ENCODE measurements at places on chromosomes 1 and 21.

GRCh38 chr1:53328541-53329499 is 950 bp upstream of the LRP8 start:
- no peak for DNase-seq

GRCh38 chr1:101166583-101167120 is 70.2 kb upstream of the S1PR1 start:
- DNase-seq, result no peak

DNA sequence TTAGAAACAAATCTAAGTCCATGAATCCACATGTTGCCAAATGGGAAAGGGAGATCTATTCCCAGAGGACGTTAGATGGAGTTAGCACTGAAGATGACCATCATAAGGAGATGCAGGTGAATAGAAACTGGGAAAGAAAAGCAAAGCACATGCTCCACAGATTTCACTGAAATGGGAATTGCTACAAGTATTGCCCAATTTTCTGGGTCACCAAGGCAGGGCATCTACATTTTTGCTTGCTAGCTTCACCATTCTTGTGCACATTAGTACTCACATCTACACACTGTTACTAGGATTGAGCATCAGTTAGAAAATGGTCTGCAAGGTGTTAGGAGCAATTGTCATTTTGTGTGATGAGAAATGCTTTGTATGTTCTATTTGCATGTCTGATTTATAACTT is 99.1 kb downstream of the JAK1 start:
- no peak for DNase-seq

- no peak for DNase-seq
These were observed 109.0 kb downstream of the CACNA1E start for GRCh38 chr1:181592255-181592859.

GRCh38 chr1:41366455-41367287 is 5.4 kb downstream of the FOXO6 start:
- no peak for DNase-seq

DNA sequence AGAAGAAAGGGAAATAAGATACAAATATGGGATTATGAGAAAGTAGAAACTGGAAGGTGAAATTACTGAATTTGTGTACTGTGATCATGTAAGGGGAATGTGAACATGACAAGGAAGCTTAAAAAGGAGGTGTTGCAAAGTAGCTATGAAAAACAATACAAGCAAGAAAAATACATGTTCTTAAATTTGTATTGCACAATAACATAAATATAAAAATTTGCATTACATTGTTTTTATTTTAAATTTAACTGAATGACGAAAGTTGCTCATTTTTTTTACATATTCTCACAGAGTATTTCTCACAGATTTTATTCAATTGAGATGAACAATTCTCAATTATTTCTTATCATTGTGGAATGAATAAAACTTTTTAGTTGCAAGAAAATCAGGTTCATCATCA is 874.8 kb downstream of the AMY1C start:
- DNase-seq, result no peak

DNA sequence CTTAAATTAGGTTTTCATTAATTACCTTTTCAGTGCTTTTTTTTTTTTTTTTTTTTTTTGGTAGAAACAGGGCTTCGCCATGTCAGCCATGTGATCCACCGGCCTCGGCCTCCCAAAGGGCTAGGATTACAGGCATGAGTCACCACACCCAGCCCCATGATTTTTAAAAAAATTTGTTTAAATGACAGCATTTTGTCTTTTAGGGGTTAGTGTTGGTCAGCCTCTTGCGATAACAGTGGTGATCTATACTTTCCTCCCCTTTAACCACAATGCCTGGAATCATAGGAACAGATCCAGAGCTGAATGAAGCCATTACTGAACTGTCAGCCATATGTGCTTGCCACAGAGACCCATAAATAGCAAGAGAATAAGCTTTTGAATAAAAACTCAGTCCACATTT is 73.9 kb downstream of the CACHD1 start:
- DNase-seq, result no peak

DNA sequence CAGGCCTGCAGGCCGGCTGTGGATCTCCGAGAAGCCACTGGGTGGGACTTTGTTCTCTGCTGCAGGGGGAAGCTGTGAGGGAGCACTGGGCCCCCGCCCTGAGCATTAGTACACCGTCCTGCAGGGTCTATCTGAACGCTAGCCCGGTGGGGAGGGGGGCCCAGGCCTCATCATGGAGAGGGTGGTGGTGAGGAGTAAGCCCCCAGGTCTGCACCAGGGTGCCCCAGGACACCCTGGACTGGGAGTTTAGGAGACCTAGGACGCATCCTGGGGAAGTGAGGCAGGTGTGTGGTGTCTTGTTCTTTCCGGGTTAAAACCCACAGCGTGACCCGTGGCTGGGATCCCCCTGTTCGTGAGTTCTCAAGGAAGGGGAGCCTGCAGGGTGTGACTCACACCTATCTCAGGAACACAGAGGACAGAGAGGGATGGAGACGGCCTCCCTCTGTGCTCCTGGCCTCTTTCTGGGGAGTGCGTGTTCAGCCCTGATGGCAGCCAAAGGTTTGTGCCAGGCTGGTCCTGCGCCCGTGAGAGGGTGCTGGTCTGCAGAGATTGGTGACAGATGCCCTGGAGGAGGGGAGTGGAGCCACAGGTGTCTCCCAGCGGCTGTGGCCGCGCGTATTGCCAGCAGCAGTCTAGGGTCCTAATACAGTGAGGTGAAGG is 44.8 kb downstream of the AGPAT3 start:
- DNase-seq, result no peak

- no peak for DNase-seq
These were observed 617.1 kb upstream of the PTBP2 start for GRCh38 chr1:96104506-96104905.

DNA sequence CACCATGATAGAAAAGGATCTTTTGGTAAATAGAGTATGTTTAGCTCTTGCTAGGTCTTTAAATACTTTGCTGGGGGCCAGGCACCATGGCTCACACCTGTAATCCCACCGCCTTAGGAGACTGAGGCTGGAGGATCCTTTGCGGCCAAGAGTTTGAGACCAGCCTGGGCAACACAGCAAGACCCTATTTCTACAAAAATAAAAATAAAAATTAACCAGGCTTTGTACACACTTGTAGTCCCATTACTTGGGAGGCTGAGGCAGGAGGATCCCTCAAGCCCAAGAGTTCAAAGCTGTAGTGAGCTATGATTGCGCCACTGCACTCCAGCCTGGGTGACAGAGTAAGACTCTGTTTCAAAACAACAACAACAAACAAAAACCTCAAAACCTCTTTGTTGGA is 1.1 kb upstream of the KCNE2 start:
- no peak for DNase-seq

DNA sequence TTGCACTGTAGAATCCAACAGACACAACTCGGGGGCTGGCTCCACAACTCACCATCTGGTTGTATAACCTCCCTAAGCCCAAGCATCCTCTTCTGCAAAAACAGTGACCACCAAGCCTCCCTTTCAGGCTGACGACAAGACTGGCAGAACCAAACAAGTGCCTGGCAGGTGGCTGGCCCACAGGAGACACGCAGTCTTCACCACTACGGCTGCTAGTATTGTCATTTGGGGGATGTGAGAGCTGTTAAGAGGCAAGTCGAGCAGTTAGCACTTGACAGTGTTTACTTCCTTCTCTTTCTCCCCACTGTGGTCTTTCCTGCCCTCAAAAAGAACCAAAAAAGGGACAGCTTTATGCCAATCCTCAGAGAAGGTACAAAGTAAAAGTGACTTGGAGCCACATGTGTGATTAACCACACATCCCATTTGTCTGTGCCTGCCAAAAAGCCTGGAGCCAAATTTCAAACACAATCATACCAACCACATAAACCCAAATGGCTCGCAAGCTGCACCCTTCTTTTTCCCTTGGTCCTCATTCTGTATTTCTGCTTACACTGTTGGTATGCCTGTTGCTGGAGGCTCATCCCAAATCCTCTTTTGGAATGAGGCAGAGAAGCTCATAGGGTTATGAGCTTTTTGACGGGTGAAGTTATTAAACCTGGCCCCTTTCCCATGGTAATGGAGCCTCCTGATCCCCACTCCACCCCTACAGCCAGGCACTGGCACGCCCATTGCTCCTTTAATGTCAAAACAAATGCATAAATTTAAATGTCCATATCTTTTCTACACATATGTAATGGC is 94.1 kb downstream of the TGFBR3 start:
- no peak for DNase-seq

DNA sequence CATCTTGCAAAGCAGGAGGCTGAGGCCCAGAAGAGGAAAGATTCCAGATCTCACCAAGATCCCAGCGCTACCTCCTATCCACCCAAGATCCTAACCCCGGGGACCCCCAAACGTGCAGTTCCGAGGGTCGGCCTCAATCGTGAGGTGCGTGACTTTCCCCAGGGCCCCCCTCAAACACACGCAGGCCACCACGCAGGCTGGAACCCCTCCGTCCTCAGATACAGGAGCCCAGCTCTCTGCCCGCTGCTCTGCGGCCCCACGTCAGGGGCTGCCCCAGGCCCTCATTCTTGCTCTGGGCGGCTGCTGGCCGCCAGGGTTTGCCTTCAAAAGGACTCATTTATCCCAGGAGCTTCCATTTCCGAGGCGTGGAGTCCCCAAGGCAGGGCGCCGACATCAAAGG is 39.9 kb downstream of the KRTAP10-1 start:
- peak; percentile 26 for DNase-seq

GRCh38 chr1:231185391-231185790 is 23.5 kb downstream of the TRIM67 start:
- no peak for DNase-seq

DNA sequence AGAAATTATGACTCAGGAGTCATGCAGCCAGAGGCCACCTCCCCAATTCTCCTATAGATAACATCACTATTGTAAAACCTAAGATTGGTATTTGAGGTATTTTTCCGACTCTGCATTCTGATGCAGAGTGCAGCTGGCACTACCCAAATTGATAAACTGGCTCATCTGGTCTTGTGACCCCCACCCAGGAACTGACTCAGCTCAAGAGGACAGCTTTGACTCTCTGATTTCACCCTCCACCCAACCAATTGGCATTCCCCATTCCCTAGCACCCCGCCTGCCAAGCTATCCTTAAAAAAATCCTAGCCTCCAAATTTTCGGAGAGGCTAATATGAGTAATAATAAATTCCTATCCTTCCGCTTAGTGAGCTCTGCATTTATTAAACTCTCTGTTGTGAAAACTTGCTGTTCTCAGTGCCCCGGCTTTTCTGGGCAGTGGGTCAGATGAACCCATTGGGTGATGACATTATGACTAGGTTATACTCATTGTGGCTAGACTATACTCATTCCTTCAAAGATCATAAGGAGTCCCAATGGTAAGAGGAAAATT is 39.4 kb upstream of the EPS15 start:
- DNase-seq, result peak; percentile 21

- no peak for DNase-seq
These were observed 9.7 kb upstream of the UMODL1 start for GRCh38 chr21:42061195-42061985.

DNA sequence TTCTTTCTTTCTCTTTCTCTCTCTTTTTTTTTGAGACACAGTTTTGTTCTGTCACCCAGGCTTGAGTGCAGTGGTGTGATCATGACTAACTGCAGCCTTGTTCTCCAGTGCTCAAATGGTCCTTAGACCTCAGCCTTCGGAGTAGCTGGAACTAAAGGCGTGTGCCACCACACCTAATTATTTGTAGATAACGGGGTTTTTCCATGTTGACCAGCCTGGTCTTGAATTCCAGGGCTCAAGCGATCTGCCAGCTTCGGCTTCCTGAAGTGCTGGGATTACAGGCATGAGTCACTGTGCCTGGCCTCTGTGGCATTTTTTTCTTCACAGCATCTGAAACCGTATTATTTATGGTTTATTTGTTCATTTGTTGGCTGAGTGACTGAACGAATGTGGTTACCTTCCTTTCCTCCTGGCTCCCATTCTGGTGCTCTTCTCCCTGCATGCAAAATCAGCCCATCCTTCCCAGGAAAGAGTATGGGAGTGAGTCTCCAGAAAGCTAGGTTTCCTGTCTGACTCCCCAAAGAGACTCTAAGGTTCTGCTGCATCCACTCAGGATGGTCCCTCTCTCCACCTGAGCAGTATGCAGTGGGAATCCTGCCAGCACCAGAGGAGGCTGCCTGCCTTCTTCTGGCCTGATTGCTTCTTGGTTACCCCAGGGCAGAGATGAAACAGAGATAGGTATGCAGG is 155.0 kb upstream of the BEND5 start:
- DNase-seq, result peak; percentile 45

- DNase-seq, result no peak
These were observed 2.2 kb downstream of the SLC19A1 start for GRCh38 chr21:45539796-45540600.

- no peak for DNase-seq
These were observed 77.0 kb downstream of the ZMYM4 start for GRCh38 chr1:35345439-35345981.

DNA sequence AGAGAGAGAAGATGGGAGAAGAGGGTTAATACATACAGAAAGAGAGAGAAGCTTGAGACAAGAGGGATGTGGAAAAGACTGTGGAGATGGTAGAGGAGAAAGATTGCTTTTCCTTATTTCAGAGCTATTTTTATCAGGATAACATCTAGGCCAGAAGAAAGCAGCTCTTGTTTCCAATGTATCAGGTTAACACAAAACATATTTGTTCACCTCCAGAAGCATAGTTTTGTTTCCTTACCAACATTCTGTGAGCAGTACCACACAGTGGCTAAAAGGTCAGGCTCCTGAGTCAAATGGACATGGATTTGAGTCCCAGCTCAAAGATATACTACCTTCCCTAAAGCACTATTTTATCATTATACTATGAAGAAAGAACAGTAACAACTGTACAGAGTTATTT is 185.5 kb downstream of the DUSP10 start:
- DNase-seq, result no peak

- no peak for DNase-seq
These were observed 12.7 kb upstream of the SDHB start for GRCh38 chr1:17066361-17067068.

GRCh38 chr1:153288634-153289275 is 24.0 kb downstream of the PGLYRP3 start:
- DNase-seq, result no peak

DNA sequence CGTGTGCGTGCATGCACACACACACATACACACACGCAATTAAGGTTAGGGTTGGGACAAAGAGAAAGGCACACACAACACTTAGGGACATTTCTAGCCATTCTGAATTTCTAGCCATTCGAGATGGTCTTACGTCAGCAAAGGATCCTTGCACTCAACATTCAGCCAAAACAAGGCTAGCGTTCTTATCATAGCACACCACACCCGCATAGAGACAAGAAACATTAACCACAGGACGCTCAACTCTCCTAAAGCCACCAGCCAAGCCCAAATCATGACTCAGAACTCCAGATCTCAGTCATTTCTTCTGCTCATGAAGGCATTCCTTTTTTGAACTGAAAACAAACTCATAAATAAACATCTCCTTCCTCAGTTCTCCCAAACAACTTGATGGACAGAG is 106.8 kb downstream of the LMO4 start:
- peak; percentile 7 for DNase-seq

- no peak for DNase-seq
These were observed 447 bp downstream of the TTC34 start for GRCh38 chr1:2801046-2801445.

- DNase-seq, result no peak
These were observed 12.8 kb downstream of the BCAN start for GRCh38 chr1:156654700-156655099.

GRCh38 chr1:201552941-201553351 is 14.0 kb downstream of the NAV1 start:
- peak; percentile 62 for DNase-seq
